ENCODE measurements at places on chromosomes 6 and 20. TPM values are rescaled to one million over a fixed set of nuclear protein-coding genes. Genes with fewer than 3 reads are reported as not detected.

GINS1 gene
- total RNA-seq: 6.0 TPM

KCNQ5 gene
- total RNA-seq: 0.96 TPM

OR2B6 gene
- total RNA-seq: not detected

SLPI gene
- 837 TPM for total RNA-seq

ROS1 gene
- 0.24 TPM for total RNA-seq

SLC2A10 gene
- 19.0 TPM for total RNA-seq
